Activated T-cell treated with anti-CD3 and anti-CD28 coated beads, Interleukin-2, amount 50 U/mL, for 4 hours (primary cell): ENCODE measurements at places on chromosomes 1 and 21. TPM values are rescaled to one million over a fixed set of nuclear protein-coding genes. Genes with fewer than 3 reads are reported as not detected.

DNA sequence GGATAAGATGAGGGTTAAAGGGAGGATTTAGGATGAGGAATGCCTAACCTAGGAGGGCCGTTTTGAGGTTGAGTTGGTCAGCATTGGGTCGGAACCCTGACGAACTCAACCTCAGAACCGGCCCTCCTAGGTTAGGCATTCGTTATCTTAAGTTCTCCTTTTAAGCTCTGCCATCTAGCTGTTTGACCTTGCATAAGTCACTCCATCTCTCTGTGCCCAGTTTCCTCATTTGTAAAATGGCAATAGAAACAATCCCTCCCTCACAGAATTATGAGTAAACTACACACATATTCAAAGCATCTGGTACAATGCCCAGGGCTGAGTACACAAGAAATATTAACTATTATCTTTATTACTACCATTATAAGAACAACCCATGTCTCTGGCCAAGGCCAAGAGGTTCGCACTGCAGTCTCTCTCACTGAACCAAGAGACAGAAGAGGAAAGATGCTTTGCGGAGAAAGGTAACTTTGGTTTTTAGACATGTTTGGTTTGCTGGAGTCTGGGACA, 4.8 kb downstream of the ABCB10 start:
- no peak for DNase-seq

DNA sequence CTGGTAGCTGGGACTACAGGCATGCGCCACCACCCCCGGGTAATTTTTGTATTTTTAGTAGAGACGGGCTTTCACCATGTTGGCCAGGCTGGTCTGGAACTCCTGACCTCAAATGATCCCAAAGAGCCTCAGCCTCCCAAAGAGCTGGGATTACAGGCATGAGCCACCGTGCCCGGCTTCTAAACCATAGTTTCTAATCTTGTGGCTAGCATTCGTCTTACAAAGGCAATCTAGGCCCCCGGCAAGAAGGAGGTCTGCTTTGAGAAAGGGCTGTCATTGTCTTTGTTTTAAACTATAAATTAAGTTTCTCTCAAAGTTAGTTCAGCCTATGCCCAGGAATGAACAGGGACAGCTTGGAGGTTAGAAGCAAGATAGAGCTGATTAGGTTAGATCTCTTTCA, 10.3 kb upstream of the L1TD1 start:
- no peak for DNase-seq

DNA sequence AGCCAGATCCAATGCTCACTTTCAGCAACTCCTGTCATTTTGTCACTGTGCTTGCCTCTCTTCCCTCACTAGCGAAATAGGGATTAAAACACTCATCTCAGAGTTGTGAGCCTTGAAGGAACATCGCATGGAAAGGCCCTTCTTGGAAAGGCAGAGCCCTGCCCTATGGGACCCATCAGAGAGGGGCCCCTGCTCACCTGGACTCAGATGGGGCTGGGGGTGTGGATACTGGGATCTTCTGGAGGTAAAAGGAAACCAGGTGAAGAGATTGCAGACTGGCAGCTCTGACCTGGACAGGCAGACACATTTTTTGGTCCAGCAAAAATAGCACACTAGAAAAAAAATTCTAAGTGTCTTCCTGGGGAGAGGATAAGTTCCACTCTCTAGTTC, 54.2 kb upstream of the EPS8L3 start:
- DNase-seq = no peak

- DNase-seq = no peak
Observed at GRCh38 chr21:36661511-36662309, 37.2 kb upstream of the SIM2 start.

DNA sequence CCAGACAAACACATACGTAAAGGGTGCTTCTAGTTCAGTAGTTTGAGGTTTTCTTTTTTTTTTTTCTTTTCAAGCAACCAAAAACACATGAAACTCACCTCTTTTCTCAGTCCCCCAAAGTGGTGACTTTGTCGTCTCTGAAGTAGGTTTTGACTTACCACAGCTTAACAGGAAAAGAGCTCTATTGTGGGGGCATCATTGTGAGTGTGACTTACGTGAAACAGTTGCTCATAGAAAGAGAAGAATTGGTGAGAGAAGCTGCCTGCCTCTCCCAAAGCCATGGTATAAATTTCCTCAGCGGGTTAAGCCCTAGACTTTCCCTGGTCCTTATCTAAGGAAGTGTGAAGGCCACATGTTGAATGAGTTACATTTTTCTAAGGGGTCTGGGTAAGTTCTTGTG, 11.9 kb downstream of the FASLG start:
- DNase-seq = peak; percentile 22

The NR1I3 gene
- total RNA-seq = 0.46 TPM

GRCh38 chr1:153775458-153776327, 486 bp downstream of the SLC27A3 start:
- DNase-seq = peak; percentile 57

- no peak for DNase-seq
Observed at GRCh38 chr1:214439352-214440119, 111.9 kb downstream of the PTPN14 start.

The ACKR1 gene
- total RNA-seq = not detected

The SELE gene
- total RNA-seq = not detected

GRCh38 chr21:34846601-34847112, 177.9 kb downstream of the CLIC6 start:
- no peak for DNase-seq

- DNase-seq = no peak
Observed at GRCh38 chr1:203467550-203467921, 8.1 kb upstream of the PRELP start.

- no peak for DNase-seq
Observed at GRCh38 chr1:113854234-113854633, 17.3 kb downstream of the PTPN22 start.

DNA sequence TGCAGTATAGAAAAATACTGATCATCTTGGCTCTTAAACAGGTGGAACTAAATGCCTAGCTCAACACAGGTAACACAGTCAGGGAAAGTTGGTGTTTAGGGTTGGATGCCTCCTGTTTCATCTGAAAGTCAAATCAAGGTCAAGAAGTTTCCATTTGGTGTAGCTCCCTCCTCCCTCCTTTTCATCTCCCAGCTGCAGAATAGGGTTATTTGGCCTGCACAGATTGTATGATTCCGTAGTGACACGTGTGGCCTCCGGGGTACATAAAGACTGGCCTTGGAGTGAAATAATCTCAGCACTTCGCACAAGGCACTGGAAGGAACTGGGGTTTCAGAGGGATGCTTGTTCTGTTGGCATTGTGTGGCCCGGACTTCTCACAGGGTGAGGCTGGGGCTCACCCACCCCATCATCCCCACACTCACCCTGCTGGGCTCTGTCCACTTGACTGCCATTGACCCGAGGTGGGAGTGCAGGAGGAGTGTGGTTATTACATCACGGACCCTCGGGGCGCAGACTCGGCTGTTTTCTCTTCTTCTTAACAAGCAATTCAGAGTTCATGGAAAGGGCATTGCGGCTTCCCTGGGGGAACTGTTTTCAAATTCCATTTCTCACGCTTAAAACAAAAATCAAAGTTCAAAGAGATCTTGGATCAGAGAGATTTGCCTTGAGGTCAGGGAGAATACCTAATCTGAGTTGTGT, 18.4 kb downstream of the IGSF5 start:
- DNase-seq = no peak

DNA sequence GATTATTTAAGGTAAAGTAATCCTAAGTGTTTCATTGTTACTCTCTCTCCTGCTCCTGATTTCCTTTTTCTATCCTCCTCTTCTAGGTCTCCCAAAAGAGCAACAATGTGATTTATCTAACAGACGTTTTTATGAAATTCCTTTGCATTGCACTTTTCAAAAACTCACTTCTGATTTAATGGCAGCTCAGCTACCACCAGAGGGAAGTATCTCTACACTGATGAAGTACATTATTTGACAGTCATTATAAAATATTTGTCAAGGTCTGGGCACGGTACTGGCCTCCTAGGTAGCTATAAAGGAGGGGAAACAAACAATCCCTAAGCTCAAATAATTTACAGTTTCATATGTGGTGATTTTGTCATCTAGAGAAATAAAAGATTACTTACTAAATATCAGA, 15.6 kb downstream of the TMPRSS15 start:
- no peak for DNase-seq

GRCh38 chr1:73903092-73903491, 294.9 kb downstream of the LRRIQ3 start:
- no peak for DNase-seq

DNA sequence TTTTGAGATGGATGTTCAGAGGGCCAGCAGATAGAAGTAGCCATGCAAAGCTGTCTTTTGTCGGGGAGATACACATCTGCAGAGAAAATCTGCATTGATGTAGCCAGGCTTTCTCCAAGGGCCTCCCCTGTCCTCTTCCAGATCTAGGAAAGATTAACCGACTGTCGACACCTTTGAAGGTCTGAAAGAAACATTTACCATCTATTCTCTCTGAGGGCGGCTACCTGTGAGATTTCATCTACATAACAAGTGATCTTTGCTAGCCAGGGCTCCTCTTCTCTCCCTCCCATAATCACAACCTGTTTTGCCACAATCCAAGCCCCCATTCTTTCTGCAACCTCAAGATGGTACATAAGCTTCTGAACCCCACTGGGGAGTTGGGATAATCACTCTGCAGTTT, 193.6 kb downstream of the RGS7 start:
- no peak for DNase-seq
